ENCODE measurements at places on chromosomes 13 and 19.

- DNase-seq = no peak
Measured at GRCh38 chr19:17909003-17909732, 23.6 kb upstream of the CCDC124 start.

GRCh38 chr19:7870571-7871436 is 3.4 kb downstream of the PRR36 start:
- DNase-seq = no peak

DNA sequence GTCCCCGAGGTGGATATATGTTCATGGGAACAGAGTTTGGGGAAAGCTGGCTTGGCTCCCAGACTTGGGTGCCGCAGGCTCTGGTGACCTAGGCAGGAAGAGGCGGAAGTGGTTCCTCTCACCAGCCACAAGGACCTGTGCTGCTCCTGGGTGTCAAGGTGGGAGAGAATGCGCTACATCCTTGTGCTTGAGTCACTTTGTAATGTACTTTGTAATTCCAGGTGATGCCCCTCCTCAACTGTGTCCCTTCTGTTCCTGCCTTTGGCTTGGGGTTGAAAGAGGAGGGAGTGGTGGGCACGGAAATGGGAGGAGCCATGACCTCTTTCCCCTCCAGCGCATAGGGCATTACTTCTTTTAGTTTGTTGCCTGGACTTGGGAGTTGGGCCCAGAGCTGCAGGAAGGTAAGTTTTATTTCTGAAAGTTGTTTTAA is 10.9 kb downstream of the GARRE1 start:
- no peak for DNase-seq

DNA sequence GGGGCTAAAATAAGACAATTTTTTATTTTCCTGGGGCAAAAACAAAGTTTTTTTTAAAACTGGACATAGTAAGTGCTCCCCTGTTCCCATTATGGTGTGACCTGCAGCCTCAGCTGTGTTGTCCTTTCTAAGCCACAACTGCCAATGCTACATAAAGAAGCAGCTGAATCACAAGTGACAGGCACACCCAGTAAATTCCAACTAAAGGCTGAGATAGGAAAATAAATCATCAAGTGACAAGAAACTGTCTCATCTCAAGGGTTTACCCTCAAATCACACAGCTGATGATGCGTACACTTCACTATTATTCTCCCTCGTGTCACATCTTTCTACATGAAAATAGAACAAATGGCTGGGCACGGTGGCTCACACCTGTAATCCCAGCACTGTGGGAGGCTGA is 28.7 kb downstream of the STK24 start:
- no peak for DNase-seq

GRCh38 chr13:107901230-107901629 is 314.1 kb downstream of the LIG4 start:
- no peak for DNase-seq

DNA sequence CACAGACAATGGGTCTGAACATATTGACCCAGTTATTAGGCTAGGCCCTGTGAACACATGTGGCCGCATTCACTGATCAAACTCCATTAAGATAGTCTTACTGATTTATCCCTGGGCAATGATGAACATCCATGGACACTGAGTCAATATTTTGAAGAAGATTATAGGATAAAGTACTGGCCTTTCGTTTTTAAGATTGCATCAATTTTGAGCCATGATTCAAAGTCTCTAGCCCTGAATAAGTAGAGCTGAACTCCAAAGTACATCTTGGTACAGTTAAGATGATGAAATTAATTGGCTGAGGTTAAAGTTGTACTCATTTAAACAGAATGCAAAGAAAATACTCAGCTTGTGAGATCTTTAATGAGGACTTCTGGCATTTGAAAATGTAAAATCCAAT is 1581.9 kb downstream of the EFNB2 start:
- DNase-seq = no peak

GRCh38 chr13:69319656-69320055 is 788.0 kb upstream of the ATXN8OS start:
- DNase-seq = no peak
